ENCODE measurements at places on chromosomes 13 and 19.
A peak's percentile ranks its signal among the peaks of the same experiment; 100 is the strongest.

DNA sequence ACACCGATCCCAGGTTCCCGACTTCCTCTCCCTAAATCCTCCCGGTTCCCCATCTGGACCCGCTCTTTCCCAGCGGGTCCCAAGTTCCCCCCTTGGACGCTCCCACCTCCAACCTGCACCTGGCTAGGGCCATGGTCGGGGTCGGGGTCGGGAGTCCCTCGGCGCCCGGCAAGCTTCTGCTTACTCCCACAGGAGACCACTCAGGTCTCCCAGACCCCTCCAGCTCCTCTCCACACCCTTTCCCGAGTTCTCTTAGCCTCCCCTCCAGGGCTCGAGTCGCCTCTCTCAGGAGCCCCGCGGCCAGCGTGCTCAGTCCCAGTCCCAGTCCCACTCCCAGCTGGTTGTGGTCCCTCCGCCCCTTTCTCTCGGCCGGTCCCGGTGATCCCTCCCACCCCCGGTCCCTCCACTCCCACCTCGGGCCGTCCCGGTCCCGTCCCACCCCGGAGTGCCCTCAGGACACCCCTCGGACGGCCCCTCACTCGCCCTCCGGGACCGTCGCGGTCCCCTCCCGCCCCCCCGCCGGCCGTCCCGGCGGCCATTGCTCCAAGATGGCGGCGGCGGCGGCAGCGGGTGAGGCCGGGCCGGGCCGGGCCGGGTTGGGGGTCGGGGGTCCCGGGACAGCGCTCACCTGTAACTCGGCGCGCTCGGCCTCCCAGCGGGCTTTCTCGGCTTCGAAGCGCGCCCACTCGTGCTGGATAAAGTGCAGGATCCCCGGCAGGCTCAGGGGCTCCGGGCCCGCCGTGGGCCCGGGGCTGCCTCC is at the start of gene FKRP:
FKRP (plus strand) TSS at position 537 of the 760 bp plus-strand sequence. CDS start 9,394 bp downstream, outside the sequence.
- no peak for DNase-seq

- DNase-seq: no peak
These were observed 4.0 kb downstream of the MRPL54 start for GRCh38 chr19:3766520-3766919.

- no peak for DNase-seq
These were observed 222.8 kb upstream of the OBI1 start for GRCh38 chr13:78881751-78882150.

GRCh38 chr19:32812036-32812435 is 57.5 kb downstream of the SLC7A9 start:
- no peak for DNase-seq

GRCh38 chr13:73521985-73522524 is 463.2 kb downstream of the KLF5 start:
- no peak for DNase-seq

GRCh38 chr19:7478843-7479227 is 10.0 kb downstream of the PEX11G start:
- DNase-seq: no peak

DNA sequence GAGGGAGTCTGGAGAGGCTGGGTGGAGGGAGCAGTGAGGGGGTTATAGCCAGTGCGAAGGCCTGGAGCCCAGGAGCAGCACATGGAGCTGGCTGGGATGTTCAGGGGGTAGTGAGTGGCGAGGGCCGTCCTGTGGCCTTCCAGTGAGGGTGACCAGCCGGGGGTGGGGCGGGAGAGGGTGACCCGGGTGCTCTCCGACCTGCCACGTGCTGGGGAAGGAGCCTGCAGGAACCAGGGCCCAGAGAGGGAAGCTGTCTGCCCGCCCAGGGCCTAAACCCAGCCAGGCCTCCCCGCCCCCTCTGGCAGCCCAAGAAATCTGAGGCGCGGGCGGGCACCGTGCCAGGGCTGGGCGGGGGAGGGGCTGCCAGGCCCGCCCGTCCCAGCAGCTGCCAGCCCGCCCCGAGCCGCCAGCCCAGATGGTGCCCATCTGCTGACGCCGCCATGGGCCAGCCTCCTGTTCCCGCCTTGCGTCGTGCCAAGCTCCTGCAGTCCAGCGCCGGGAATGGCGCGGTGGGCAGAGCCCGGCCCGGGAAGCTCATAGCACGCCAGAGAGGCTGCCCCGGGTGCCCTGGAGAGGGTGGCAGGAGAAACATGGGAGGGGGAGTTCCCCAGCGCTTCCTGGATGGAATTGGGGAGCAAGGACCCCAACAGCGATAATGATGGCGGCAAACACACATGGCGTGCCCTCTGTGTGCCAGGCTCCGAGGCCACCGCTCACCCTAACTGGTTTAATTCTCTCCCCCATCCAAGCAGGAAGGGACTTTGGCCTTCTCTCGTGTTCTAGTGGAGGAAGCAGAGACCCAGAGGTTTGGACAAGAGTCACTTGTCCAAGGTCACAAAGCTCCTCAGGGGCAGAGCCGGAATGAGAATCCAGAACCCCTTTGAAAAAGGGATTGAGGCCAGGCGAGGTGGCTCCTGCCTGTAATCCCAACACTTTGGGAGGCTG is 21.5 kb downstream of the NFIC start:
- no peak for DNase-seq

- DNase-seq: no peak
These were observed 18.2 kb upstream of the AMER2 start for GRCh38 chr13:25190256-25190655.

GRCh38 chr13:99978799-99979452 is 2.7 kb upstream of the ZIC2 start:
- DNase-seq: no peak

DNA sequence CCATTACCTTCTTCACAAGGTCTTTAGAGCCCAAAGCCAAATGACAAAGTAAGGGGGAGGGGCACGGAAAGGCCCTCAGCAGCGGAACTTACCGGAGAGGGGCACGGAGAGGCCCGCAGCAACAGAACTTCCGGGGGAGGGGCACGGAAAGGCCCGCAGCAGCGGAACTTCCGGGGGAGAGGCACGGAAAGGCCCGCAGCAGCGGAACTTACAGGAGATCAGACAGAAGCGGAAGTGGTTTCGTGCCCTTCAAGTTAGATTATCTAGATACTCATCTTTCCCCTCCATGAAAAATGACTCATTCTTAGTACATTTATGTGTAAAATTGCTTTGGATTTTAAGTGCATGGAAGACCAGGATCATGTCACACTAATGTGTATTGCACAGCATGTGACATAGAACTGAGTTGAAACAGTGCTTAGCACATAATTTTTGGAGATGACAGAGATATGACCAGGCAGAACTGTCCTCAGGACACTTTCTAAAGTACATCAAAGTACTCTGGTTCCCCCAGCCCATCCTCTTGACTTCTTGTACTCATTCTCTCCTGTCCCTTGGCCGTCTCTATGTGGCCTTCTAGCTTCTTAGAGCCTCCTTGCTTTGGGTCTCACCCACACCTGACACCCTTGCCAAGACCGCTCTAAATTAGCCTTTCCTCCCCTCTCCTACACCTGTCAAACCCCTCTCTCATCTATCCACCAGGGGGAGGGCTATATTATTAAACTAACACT is 25.7 kb upstream of the TPTE2 start:
- DNase-seq: no peak

DNA sequence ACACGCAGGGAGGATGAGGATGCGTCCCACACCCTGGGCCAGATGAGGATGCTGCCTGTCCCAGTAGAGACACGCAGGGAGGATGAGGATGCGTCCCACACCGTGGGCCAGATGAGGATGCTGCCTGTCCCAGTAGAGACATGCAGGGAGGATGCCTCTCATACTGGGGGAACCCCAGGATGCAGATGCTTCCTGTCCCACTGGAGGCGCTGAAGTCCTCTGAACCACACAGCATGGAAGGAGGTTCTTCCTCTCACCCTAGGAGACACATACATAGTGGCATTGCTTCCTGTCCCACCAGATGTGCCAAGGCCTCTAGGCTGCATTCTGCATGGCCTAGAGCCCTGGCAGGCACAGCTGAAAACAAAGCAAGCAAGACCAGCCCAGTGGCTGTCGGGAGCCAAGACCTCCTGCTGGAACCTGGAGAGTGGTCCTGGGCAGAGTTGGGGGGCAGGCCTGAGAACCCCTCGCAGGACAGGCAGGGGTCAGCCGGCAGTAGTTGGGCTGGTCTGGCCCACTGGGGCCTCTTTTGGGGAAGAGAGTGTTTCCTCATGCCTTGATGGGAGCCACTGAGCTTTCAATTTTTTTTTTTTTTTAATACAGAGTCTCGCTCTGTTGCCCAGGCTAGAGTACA is 4.3 kb downstream of the HPN start:
- no peak for DNase-seq

- no peak for DNase-seq
These were observed 3.4 kb downstream of the PEAK3 start for GRCh38 chr19:2278459-2279158.

DNA sequence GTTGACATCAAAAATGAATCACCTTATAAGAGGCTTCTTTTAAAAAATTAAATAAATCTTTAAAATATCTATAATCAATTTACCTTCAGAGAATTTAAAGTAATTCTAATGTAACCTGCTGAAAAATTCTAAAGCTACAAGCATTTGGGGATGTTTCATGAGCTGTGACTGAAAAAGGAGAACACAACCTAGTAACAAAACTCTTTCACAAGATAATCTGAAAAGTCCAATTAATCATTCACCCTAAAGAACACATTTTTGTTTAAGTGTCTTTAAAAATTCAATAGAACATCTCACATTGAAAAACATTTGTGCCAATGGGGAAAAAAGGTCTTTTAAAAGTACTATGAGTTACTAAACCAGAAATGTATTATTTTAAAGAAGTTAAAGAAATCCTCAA is 22.8 kb downstream of the KLF12 start:
- DNase-seq: no peak

- no peak for DNase-seq
These were observed 55.2 kb downstream of the SOX21 start for GRCh38 chr13:94657167-94657566.

DNA sequence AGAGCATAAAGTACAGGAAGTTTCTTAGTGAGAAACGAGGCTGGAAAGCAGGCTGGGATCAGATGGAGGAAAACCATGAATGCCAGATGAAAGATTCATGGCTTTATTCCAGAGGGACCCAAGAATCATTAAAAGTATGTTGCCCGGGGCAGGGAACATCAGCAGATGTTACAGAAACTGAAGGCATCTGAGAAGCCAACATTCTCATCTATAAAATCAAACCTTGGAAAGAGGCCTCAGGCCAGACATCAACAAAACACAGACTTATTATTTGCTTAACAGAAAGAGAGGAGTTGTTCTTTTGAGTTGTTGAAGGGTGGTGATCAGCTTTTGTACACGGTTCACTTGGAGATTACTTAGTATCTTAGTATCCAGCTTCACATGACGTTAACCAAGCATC is 543.6 kb downstream of the RFC3 start:
- DNase-seq: no peak

DNA sequence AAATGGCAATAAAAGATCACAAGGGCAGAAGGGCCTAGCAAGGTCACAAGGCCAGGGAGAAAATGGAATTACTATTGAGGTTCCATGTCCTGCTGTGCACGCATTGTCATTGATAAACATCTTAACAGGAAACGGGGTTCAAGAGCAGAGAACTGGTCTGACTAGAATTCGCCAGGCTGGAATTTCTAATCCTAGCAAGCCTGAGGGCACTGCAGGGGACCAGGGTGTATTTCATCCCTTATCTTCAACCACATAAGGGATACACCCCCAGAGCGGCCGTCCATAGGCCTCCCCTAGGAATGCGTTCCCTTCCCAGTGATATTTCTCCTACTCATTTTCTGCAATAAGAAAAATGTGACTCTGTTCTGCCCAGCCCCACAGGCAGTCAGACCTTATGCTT is 19.5 kb downstream of the ERICH4 start:
- no peak for DNase-seq

GRCh38 chr19:17965370-17966128 is 1.4 kb upstream of the KCNN1 start:
- DNase-seq: no peak

DNA sequence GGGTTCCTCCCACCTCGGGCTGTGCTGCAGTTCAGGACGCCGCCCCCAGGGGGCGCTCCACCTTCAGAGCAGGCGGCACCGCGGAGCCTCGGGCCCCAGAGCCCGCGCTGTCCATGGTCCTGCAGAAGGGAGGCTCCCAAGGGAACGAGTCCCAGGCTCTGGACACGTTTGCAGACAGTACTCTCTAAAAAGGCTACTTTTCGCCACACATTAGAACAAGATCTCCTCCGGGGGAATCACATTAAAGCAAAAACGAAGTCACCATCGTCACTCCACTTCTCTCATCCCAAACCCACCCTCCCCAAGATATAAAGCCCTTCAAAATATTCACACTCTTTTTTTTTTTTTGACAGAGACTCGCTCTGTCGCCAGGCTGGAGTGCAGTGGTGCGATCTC is 4.6 kb upstream of the SIGLEC10 start:
- peak; percentile 77 for DNase-seq

GRCh38 chr13:109568339-109568818 is 218.0 kb downstream of the IRS2 start:
- no peak for DNase-seq

GRCh38 chr19:8513036-8513686 is 806 bp downstream of the ZNF414 start:
- no peak for DNase-seq

DNA sequence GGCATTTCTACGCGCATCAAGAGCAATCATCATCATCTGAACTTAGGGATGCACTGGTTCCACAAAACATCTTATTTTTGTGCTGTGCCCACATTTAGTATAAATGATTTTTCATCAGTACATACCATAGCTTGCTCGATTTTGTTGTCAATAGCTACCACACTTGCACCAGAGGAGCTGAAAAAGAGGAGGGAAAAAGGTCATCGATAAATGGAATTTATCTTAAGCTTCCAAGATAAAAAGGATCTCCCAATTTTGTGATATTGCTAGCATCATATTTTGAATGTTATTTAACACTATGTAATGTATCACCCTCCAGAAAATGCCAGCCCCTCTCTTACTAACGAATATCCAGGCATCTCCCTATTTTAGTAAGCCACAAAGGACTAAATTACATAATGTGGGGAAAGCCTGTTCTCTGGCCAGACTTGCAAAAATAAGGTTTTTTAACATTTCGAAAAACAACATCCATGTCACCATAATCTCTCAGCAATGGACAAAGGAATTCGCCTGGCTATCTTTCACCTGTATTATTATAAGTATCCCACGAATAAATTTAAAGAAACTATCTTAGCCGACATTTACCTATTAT is 62.4 kb downstream of the SERP2 start:
- no peak for DNase-seq

- no peak for DNase-seq
These were observed 23.4 kb upstream of the TBC1D4 start for GRCh38 chr13:75505327-75505726.

DNA sequence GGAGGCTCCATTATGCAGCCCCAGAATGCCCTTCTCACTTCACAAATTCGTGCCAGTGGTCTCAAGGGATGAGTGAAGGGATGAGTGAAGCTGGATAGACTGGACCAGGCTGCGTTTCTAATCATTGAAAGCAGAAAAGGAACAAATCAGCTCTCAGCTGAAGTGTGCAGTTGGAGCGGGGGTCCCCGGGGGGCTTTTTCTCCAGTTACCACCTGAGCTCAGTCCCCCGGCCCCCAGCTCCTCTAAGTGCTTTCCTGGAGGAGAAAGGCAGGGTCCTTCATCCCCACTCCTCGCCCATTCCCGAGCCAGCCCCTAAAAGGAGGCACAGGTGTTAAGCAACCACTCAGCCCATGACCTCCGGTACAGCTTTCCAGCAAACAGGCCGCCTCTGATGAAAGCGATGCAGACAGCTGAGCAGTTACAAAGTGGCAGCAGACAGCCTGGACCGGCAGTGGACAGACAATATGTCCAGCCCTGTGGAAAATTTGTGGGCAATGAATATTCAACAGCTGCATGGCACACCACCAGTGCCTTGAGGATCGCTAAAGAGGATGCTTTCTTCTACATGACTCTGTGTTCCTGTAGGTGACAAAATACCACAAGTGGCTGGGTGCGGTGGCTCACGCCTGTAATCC is 110.7 kb upstream of the UBL3 start:
- no peak for DNase-seq
